Activated B cell treated with CpG ODN at 0.5 μM for 24 hours (primary cell): ENCODE measurements at places on chromosomes 13 and 19.

DNA sequence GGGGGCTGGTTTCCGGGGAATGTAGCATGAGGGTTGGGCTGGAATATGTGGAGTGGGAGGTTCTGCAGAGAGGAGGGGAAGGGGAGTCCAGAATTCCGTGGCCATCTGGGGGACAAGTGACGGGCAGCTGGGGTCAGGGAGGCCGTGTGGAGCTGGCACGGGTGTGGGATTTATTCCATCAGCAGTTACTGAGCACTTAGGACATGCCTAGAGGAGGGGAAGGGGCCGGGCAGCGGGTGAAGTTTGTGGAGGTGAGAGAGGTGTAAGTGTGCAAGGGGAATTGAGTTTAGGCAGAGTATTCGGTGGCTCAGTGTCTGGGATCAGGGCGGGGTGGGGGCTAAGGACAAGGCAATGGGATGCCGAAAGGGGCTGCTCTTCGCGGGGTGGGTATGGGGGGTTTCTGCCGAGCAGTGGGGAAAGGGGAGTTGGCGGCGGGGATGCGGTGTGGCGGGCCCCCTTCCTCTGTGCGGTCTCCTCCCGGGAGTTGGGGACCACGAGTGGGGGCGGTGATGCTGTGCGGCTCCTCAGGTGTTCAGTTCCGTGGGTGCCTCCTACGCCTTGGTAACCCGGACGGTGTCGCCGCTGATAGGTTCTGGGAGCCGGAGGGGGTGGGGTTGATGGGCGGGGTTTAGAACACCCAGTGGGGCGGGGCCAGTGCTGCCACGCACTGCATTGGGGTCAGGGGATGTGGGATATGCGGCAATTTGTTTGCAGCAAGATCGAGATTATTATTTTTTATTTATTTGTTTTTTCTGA is 5.4 kb downstream of the CCDC61 start:
- DNase-seq, result peak; percentile 29

DNA sequence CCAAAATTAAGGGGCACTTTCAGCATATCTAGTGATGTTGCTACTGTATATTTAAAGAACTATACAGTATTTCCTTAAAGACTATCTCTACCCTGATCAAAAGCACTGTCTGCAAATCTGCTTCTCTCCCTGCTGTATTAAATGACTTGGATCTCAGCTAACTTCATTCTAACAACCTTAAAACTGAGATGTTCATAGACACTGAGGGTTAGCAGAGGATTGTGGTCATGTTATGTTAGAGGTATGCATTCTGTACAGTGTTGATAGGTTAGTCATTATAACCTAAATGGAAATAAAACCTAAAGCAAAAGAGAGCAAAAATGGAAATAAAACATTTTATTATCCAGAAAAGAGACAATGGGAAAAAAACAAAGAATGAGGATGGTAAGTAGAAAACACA is 9.9 kb downstream of the GPR183 start:
- no peak for DNase-seq

- DNase-seq, result no peak
Measured at GRCh38 chr13:23718996-23719395, 148.8 kb downstream of the TNFRSF19 start.

DNA sequence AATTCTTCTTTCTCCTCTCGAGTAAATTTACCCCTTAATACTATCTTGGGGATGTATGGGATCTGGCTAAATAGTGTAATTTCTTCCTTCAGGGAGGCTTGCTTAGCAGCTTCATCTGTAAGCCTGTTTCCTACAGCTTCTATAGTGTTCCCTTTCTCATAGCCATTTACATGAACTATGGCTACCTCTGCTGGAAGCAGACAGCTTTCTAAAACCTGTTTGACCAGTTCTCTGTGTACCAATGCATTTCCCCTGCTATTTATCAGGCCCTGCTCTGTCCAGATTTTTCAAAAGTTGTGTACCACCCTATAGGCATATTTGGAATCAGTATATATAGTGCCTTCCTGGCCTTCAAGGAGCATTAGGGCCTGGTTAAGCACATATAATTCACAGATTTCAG is 113.6 kb upstream of the PCDH9 start:
- no peak for DNase-seq

- no peak for DNase-seq
Measured at GRCh38 chr19:57282011-57282643, 1.8 kb downstream of the ZNF460 start.

GRCh38 chr19:4053423-4054324 is 13.0 kb downstream of the ZBTB7A start:
- no peak for DNase-seq

GRCh38 chr19:54302257-54302656 is 10.7 kb downstream of the LILRA5 start:
- no peak for DNase-seq

DNA sequence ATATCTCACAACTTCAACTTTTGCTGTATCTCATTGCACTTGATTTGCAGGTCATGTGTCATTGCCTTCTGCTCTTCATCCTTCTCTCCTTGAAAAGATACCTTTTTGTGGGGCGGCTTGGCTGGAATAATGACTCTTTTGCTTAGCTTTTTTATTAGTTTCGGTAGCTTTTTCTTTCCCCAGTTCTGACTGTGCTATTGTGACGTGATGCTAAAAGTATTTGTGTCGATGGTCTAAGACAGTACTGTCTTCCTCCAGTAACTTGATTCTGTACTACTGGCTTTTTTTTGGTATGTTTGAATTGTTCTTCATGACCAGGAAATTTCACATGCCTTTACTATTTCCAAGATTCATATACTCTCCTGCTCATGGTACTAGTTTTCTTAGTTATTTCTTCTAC is 63.1 kb downstream of the SLITRK1 start:
- DNase-seq, result no peak

GRCh38 chr13:27419328-27419727 is 5.1 kb upstream of the GTF3A start:
- no peak for DNase-seq

- no peak for DNase-seq
Measured at GRCh38 chr13:44243198-44243857, 130.3 kb upstream of the SERP2 start.

GRCh38 chr13:25727810-25728209 is 324.0 kb downstream of the SHISA2 start:
- no peak for DNase-seq

DNA sequence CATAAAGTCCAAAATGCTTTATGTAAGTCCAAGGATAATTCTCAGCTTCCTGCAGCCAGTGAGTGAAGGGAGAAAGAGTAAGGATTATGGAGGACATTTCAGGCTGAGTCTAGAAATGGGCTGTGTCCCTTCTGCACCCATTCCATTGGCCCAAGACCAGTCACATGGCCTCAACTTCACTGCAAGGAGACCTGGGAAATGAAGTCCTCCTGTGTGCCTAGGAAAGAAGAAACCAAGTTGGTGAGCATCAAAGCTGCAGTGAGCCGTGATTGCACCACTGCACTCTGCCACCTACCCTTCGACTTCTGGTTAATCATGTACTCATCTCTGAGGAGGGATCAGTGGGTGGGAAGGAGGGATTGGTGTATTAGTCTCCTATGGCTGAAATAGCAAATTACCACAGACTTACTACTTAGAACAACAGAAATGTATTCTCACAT is 3.6 kb upstream of the CD37 start:
- DNase-seq, result no peak

DNA sequence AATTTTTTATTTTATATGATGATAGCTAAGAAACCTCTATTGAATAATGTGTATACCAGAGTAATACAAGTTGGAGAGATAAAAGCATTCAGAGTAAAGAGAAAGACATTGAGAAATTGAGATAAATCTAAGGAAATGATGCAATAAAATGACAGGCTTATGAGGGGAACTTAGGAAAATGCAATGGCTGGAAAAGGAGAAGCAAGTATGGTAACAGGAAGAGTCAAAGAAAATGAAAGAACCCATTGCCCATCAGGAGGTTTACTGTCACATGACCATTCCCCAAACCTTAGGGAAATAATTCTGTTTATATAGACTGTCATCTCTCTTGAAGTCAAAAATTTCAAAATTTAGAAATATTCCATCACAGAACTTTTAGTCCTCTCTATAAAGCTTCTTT is 808.0 kb upstream of the PRR20A start:
- no peak for DNase-seq

GRCh38 chr19:51024924-51025323 is 1.5 kb downstream of the KLK11 start:
- DNase-seq, result no peak

DNA sequence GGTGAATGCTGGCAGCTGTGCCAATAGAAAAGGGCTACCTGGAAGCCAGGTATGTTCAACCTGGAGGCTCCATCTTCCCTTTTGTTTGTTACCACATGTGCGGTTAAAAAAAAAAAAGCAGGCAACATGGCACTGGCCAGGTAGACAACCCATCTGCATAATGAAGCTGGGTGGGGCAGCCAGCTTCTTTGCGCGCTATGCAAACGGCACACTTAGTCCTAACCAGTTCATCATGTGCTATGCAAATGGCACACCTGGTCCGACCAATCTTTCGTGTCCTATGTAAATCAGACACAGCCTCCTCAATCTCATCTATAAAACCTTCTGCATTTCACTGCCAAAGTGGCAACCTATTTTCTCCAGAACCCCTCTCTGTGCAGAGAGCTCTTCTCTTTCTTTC is 11.3 kb upstream of the IGSF23 start:
- no peak for DNase-seq

GRCh38 chr19:35056513-35057063 is 15.1 kb downstream of the HPN start:
- DNase-seq, result no peak

DNA sequence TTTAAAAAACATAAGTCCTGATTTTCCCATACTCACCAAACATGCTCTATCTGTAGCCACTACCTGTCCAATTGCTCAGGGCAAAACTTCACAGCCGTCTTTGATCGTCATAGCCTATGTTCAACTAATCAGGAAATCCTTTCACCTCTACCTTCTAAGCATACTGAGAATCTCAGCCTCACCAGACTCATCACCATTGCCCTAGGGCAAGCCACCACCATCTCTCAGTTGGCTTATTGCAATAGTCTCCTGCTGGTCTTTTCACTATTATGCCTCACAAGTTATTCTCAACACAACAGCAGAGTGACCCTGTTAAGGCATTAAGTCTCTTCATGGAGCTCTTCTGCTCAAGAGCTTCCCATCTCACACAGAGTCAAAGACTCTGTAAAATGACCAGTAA is 260.4 kb upstream of the MAB21L1 start:
- no peak for DNase-seq

GRCh38 chr13:41352935-41353840 is 42.1 kb downstream of the NAA16 start:
- DNase-seq, result no peak

- no peak for DNase-seq
Measured at GRCh38 chr19:29485293-29485692, 40.5 kb upstream of the VSTM2B start.

GRCh38 chr13:73496711-73497110 is 437.9 kb downstream of the KLF5 start:
- DNase-seq, result no peak

GRCh38 chr13:91017669-91018053 is 329.8 kb upstream of the MIR17HG start:
- no peak for DNase-seq

GRCh38 chr13:39123578-39123977 is 85.3 kb downstream of the NHLRC3 start:
- DNase-seq, result no peak

DNA sequence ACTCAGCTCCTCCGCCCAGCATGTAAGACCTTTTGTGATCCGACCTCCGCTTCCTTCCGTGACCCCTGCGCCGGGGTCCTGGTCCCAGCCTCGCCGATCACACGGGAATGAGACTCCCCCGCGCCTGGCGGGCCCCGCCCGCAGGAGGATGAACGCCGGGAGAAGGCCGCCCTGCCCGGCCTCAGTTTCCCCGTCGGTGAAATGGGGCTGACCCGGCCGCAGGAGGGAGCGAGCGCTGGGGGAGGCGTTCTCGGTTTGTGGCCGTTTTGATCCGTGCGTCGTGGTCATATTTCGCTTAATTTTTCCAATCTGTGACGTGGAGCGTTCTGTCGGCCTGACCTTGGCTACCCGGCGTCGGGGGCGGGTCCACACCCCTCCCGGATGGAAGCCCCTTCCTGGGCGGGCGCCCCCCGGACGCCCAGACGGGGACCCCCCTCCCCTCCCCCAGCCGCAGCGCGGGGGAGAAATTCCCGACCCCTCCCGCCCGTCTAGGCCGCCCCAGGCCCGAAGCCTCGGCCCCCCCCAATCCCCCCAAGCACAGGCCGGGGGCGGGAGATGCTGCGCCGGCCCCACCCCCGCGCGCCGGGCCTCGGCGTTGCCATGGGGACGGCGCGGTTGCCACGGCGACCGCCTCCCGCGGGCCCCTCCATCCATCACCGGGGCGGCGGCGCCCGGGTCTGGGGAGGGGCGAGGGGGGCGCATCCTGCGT is 11.1 kb downstream of the PALM start:
- no peak for DNase-seq

- DNase-seq, result no peak
Measured at GRCh38 chr13:51839711-51840540, 5.1 kb downstream of the TMEM272 start.

GRCh38 chr19:8567522-8568172 is 9.6 kb downstream of the MYO1F start:
- no peak for DNase-seq
